ENCODE measurements at places on chromosomes 11 and 22.

DNA sequence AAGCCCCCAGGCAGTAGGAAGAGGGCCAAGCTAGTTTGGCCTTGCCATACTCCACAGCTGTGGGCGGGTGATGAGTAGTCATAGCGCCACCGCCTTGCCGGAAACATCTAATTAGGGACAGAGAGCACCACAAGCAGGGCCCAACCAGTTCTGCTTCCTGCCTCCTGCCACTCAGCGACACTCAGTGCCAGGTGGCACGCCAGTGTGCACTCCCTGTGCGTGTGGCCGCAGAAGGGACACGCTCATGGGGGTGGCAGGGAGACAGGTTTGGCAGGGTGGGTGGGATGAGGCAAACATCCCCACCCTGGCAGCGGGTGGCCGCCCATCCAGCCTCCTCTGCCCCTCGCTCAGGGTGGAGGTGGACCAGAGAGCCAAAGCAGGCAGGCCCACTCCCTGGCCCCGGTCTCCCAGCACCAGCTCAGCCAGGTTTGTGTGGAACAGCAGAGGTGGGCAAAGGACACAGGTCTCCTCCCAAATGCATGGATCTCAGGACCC is 4.9 kb downstream of the OVOL1 start:
- DNase-seq = no peak

- no peak for DNase-seq
Measured at GRCh38 chr22:39414377-39414776, 14.8 kb downstream of the TAB1 start.

- DNase-seq = no peak
Measured at GRCh38 chr11:115887727-115888126, 383.5 kb upstream of the CADM1 start.

- no peak for DNase-seq
Measured at GRCh38 chr11:69825941-69826340, 6.7 kb upstream of the FGF3 start.

GRCh38 chr11:104106136-104106754 is 57.7 kb downstream of the PDGFD start:
- DNase-seq = no peak

GRCh38 chr11:9740202-9740883 is 76.5 kb downstream of the SWAP70 start:
- DNase-seq = no peak

DNA sequence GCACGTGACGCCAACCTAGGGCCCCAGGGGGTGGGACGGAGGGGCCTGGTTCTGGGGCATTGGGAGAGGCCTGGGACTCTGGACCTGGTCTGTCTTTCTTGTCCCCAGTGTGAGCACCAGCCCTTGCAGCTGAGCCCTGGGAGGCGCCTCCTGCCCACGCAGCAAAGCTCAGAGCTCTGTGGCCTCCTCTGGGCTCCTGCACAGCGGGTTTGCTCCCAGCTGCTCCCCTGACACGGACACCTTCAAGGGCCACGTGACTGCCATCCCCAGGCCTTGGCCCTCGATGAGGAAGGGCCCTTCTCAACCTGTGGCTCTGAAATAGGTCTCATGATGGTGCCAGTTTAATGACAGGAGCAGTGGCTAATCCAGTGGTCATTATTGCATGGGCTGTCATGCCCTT is 31.5 kb upstream of the CCDC188 start:
- no peak for DNase-seq

DNA sequence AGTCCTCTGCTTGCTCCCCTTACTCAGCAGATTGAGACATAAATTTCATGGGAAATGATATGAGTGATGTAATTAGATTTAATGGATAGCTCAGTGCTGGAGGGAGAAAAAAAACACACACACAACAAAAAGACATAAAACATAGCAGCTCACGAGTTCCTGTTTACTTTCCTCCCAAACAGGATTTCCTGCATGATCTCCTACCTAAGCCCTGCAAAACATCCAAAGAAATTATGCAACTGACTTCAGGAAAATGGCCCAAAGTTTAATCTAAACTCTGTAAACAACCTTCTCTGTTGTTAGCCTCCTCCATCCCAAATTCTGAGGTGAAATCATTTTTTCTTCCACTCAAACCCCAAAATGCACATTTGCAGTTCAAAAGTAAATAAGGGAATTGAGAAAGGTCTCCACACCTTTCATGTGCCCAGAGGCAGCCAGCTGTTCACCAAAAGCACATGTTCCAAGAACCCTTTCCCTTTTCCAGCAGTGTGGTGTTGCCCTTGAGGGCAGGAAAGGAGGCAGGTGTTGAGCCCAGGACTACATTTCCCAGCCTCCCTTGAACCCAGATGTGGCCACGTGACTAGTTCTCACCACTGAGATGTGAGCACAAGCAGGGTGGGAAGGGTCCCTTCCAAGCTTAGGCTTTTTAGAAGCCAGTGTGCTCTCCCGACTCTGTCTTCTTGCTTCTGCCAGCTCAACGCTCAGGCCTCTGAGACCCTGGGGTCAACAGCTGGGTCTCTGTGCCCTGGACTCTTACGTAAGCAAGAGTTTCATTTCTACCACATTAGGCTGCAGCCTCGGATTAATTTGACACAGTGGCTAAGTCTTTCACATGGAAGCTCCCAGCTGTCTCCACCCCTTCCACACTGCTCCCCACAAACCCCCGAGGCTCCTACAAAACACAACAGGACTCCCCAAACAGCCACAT is 301.2 kb downstream of the CTTN start:
- no peak for DNase-seq

DNA sequence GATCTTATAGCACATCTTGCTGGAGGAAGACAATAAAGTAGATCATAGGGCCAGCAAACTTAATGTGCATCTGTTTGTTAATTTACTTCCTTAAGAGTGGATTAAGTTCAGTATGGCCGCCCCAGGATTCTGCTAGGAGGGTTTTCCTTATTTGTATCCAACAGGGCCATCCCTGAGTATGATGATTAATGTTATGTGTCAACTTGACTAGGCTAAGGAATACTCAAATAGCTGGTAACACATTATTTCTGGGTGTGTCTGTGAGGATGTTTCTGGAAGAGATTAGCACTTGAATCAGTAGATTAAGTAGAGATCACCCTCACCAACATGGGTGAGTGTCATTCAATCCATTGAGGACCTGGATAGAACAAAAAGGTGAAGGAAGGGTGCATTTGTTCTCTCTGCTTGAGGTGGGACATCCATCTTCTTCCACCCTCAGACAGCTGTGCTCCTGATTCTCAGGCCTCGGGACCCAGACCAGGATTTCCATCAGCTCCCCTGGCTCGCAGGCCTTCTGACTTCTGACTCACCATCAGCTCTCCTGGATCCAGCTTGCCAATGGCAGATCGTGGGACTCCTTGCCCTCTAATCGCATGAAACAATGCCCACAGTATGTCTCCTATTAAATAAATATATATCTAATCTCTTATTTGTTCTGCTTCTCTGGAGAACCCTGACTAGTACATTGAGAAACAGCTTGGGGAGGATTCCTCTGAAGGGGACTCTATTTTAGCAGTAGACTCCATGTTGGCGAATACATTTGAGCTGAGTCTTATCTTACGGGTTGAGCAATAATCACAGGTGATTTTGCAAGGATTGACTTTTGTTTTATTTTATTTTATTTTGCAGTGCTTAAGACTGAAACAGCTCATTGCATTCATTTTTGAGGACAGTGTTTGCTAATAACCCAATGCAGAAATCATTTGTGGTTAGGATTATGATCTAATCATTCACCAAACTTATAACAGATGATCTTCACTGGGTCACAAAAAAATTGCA is 9.0 kb upstream of the ZBTB44 start:
- no peak for DNase-seq

- no peak for DNase-seq
Measured at GRCh38 chr22:39427751-39428596, 28.4 kb downstream of the TAB1 start.

- DNase-seq = no peak
Measured at GRCh38 chr11:134060316-134060715, 8.6 kb upstream of the JAM3 start.

Data from cerebellar cortex (tissue), 1 donor.